ENCODE measurements at places on chromosomes 1 and 21.

DNA sequence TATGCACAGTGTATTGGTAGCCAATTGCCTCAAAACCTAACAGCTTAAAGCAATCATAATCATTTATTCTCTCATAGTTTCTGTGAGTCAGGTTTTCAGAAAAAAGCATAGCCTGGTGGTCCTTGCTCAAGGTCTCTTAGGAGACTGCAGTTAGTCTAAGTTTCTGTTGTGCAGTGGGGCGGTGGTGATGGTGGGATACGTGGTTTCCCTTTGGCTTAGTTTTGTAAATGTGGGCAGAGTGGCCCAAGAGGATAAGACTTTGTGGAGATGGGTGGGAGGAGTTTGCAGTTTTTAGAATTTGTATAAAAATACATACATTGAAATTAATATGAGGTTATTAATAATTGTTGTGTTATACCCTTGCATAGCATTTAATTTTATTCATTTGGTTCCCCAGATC, 68.6 kb downstream of the NOS1AP start:
- DNase-seq, result no peak

GRCh38 chr1:46506470-46507219, 17.0 kb downstream of the DMBX1 start:
- no peak for DNase-seq

DNA sequence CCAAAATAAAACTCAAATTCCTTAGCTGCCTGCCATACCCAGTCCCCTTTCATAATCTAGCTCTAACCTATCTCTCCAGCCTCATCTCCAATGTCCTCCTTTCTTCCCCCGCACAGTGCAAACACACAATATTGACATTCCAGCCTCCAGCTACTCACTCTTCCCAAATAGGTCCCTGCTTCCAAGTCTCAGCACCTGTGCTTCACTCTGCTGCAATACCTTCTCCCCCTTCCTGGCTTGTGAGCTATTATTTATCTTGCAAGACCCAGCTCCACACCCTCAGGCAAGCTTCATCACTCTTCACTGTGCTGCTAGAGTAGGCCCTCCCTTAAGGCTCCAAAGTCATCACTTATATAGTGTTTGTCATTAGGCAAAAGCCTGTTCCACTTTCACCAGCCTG, 9.7 kb downstream of the PLPP3 start:
- DNase-seq, result no peak

DNA sequence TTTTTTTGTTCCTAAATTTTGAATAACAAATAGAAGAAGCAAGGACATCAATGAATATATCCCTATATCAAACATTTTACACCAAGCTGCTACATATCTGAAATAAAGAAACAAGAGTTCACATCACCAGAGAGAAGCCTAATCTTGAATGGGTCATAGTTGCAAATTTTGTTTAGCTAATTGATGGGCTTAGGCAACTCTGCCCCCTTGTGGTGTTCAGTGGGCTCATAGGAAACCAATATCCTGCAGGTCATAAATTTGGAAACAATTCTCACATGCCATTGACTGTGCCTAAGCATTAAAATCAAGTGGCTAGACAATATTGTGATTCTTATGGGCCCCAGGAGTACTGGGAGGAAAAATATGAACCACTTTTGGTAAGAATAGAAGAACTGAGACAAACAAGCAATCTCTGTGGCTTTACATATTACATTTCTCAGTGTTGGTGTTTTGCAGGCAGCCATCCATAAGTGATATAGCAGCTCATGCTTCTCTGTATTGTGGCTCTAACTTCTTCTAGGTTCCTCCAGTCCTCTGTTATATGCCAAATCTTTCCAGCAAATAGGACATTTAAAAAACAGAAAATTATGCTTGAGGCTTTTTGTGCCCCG, 1262.8 kb upstream of the PRMT6 start:
- DNase-seq, result peak; percentile 55

DNA sequence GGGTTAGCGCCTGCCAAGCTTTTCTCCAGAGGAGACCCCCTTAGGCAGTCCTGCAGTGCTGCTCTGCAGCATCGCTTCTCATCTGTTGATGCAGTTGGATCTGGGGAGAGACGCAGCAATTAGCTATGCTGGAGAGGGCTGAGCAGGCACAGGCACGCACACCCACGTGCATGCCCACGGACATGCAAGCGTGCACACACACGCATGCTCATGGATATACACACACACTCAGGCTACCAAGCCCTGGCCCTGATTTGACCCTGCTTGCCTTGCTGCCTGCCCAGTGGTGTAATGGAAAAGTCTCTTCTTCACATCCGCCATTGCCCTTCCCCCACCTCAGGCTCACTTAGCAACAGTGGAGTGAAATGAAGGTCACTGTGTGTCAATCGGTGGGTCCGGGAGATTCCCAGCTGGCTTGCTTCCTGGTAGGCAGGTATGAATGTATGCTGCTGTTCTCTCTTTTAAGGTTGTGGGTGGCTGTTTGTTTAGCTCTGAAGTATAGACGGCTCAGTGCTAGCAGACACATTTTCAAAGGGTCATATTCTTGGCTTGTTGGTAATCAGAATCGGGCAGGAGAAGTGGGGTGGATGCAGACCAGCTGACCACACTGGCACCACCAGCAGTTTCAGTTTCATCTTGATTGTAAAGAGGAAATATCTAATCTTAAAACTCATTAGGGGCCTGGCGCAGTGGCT, 9.5 kb downstream of the ATP1B1 start:
- DNase-seq, result peak; percentile 85

GRCh38 chr21:35352066-35352770, 303.1 kb upstream of the RUNX1 start:
- DNase-seq, result no peak

- DNase-seq, result peak; percentile 20
These were observed 65.3 kb upstream of the PPP2R5A start for GRCh38 chr1:212219679-212220463.

- DNase-seq, result no peak
These were observed 222.7 kb upstream of the PTBP2 start for GRCh38 chr1:96498744-96499340.

DNA sequence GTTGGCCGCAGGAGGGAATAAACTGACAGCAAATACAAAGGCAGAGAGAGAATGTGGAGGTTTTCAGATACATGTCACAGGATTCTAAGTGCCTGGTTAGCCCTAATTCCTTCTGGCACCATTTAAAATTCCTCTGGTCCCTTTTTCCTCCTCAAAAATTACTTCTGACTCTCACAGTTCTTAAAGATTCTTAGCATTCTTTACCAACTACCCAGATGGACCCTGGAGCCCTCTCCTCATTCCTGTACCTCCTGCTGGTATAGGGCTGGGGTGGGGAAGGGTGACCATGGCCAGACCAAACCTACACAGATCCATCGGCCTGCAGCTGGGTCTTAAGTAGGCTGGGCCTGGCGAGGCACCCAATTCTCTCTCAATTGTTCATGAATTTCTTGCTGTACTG, 7.2 kb downstream of the MKNK1 start:
- no peak for DNase-seq

GRCh38 chr1:200415789-200416593, 6.2 kb upstream of the ZNF281 start:
- DNase-seq, result peak; percentile 43

DNA sequence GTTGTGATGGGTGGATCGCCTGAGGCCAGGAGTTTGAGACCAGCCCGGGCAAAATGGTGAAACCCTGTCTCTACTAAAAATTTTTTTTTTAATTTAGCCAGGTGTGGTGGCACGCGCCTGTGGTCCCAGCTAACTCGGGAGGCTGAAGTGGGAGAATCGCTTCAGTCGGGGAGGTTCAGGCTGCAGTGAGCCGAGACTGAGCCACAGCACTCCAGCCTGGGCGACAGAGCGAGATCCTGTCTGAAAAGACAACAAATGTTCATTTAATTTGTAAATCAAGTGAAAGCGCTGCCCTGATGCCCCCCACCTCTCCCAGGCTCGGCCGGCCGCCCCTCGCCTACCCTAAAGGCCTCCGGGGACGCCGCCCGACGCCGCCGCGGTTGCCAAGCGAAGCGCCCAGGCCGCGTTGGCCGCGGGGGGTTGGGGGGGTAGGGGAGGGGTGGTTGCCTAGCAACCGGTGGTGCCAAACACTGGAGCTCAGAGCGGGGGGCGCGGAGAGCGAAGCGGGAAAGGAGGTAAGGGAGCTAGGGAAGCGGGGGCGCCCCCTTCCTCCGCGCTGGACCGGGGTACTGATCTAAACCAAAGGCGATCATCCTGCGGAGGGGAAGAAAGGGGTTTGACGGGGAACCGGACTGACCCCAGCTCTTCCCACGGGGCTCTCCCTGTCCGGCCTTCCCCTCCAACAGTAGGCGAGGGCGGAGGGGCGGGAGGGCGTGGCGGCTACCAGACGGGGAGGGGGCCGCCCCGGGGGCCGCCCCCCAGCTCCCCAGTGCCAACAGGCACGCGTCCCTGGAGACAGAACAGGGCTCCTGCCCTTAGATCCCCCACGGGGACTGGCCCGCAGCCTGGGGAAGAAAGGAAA, at the start of gene TEKT2:
TSS of gene TEKT2 (plus strand) at position 460 of the 862 bp plus-strand sequence. CDS start 828 bp downstream, outside the sequence.
- DNase-seq, result no peak

GRCh38 chr1:24966724-24967346, 36.8 kb upstream of the RUNX3 start:
- DNase-seq, result no peak

DNA sequence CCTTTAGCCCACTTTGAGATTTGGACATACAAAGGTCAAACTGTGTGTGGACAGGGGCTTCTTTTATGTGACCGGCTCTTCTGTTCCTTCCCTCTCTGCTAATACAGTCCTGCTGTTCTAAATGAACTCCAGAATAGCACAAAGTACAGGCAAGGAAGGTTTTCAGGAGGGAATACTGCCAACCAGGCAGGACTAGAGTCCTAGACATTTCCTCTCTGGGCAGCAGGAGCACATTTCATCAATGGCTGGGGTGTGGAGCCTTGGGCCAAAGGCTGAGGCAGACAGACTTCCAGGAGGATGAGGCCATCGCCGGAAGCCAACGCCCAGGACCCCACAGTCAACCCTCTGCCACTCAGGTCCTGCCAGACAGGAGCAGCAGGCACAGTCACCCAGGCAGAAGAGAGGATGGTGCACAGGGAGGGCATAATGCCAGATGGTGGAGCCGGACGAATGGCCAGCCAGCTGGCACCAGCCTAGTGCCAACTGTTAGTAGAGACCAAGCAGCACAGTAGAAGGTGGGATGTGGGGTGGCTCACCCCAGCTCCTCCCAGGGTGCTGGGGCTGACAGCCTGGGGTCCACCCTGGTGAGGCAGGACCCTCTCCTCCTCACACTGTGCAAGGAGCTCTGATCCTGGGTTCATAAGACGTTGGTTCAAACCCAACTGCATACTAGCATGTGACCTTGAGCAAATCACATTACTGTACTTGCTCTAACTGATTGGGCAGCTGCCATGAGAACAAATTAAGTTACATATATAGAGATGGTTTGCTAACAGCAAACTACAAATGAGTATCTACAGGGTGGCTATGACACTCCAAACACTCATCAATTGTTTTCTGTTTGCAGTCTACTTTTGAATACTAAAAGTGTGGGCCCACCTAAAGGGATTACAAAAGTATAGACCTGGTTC, 410.7 kb downstream of the SIPA1L2 start:
- DNase-seq, result no peak

- DNase-seq, result no peak
These were observed 16.9 kb downstream of the H6PD start for GRCh38 chr1:9251501-9251900.

DNA sequence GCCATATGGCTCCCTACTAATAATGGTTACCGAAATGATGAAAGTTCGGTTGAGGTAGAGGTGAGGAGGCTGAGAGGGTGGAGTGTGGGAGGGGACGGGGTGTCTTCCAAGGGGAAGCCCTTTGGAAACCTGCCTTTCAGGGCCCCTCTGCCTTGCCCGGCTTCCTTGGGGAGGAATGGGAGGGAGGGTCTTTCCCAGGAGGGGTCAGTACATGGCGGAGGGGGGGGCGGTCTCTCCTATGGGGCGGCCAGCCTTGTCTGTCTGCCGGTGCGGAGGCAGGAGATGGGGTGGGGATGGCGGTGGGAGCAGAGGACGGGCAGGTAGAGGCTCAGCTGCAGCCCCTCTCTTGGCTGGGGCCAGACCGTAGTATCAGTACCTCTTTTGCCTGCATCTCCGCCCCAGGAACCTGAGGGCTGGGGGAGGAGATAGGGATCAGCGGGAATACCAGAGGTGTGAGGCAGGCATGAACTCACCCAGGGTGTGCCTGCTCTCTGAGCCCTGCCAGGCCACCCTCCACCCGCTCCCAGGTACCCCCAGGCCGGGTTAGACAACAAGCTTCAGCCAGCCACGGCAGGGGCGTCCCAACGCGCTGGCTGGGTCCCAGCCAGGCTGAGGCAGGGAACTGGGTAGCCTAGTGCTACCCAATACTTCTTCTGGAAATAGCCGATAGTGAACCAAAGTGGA, 79.4 kb upstream of the POU3F1 start:
- no peak for DNase-seq

- no peak for DNase-seq
These were observed 9.7 kb upstream of the SRP9 start for GRCh38 chr1:225767634-225768540.

DNA sequence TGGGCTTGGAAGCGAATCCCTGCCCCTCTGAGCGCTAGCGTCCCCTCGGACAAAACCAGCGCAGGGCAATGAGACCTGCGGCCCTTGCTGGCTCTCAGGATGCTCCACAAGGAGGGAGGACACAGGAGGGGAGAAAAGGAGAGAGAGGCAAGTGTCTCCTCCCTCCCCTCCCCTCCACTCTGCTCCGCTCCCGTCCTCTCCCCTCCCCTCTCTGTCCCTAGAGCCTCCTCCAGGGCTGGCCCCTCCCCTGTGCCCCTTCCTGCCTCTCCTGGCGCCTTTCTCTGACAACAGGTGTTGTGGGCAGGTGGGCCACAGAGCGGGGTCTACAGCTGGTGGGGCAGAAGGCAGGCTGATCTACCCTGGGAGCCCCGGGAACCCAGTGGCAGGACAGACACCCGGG, 35.2 kb downstream of the TP73 start:
- DNase-seq, result no peak

- DNase-seq, result peak; percentile 75
These were observed 32.3 kb upstream of the TARDBP start for GRCh38 chr1:10980094-10980577.

DNA sequence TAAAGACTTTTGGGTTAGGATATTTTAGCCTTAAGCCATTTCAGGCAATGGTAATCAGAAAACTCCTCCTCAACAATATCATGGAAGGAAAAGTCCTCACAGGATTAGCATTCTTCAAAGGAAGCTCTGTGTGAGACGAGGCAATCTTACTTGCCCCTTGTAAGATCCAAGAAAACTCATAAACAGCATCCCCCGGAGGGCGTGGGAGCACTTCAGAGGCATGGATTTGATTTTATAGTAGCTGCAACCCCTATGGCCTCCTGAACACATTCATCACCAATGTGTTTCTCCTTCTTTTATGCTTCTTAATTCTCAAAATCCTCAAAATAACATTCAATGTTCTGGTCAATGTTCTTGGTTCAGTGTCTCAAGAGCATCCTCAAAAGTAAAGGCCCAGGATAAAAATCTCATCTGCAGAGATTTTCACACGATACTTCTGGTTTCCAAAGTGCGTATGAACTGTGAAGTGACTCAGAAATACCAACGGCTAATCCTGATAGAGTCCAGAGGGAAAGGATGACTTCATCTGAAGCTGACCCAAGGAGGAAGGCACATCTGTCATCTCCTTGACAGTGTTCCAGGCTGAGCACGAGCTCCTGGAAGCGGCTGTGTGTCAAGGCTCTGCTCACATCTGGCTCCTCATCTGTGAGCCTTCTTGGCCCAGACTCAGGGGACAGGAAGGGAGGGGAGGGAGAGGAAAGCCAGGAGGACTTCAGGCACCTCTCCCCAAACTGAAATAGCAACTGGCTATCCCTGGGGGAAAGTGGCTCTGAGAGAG, 49.3 kb upstream of the PSEN2 start:
- peak; percentile 61 for DNase-seq
